ENCODE measurements at places on chromosomes 2 and 18.

- peak; percentile 66 for DNase-seq
Observed at GRCh38 chr2:96485751-96486651, 19.2 kb downstream of the NEURL3 start.

- no peak for DNase-seq
Observed at GRCh38 chr18:22683196-22683676, 249.9 kb upstream of the RBBP8 start.

- no peak for DNase-seq
Observed at GRCh38 chr2:112061840-112062239, 6.8 kb downstream of the TMEM87B start.

GRCh38 chr2:43885132-43885632 is 46.4 kb downstream of the ABCG8 start:
- DNase-seq: no peak

DNA sequence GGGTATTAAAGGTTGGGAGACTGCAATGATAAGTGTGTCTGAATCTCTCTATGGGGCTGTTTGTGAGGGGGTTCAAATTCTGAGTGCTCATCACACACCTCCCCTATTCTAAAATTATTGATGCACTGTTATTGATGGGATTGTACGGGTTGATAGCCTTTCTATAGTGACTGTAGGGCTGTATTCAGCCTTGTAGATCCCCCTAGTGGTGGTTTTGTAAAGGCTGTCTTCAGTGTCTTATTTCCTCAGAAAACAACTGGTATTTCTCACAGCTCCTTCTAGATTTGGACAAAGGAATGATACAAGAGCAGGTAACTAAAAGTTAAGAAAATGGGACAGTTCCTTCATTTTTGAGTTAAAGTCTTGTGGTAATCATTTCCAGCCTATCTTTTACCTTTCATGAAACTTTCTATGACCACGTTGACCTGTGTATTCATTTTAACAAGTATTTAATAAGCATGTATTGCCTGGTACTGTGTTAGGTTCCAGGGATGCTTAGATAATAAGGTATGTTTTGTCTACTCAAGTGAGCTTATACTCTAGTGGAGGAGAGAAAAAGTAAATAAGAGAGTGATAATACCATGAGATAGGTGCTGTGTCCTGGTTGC is 21.2 kb downstream of the SMAD4 start:
- DNase-seq: no peak

- no peak for DNase-seq
Observed at GRCh38 chr2:53583583-53583982, 184.0 kb upstream of the CHAC2 start.

DNA sequence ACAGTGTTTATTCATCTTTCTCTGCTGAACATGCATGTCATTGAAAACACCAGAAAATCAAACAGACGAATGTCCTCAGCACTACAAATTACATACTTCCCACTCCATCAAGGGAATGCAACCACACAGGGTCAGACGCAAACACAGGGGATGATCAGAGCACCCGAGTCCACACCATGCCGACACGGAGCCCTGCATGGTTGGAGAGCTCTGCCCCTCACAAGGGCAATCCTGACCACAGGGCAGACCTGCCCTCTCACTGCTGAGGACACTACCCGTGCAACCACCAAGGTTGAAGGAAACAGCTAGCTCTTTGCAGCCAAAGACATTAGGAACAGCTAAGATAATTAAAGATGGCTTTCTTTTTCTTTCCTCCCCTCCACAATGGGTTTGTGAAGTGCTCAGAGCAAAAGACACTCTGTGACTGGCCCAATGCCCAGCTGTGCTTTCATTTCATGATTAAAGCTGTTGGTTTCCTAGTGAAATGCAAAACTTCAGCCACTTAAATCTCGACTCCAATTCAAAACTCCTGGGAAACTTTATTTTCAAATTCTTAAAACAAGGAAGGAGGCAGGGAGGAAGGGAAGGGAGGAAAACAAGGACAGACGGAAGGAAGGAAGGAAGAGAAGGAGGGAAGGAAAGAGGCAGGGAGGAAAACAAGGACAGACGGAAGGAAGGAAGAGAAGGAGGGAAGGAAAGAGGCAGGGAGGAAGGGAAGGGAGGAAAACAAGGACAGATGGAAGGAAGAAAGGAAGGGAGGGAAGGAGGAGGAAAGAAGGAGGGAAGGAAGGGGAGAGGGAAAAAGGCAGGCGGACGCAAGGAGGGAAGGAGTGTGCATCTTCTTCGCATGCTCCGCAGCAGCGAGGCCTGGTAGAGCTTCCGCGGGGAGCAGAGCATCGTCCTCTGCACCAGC is 65.8 kb downstream of the NDUFA10 start:
- no peak for DNase-seq

GRCh38 chr2:84946204-84947009 is 24.6 kb upstream of the KCMF1 start:
- no peak for DNase-seq

DNA sequence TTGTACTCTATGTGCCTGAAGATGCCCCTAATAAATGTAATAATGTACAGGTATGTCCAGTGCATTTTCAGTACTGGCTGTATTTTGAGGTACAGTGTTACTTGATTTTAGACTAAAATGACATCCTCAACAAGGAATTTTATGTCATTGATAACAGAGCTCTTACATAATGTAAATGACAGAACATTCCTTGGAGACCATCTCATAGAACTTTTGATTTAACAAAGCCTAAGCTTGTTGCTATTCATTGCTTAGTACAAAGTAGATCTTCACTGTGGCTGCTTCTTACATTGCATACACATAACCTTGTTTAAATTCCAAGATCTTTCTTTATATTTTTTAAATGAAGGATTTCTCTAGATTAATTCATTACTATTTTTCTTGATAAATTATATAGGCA is 24.1 kb downstream of the DYNC1I2 start:
- DNase-seq: no peak

DNA sequence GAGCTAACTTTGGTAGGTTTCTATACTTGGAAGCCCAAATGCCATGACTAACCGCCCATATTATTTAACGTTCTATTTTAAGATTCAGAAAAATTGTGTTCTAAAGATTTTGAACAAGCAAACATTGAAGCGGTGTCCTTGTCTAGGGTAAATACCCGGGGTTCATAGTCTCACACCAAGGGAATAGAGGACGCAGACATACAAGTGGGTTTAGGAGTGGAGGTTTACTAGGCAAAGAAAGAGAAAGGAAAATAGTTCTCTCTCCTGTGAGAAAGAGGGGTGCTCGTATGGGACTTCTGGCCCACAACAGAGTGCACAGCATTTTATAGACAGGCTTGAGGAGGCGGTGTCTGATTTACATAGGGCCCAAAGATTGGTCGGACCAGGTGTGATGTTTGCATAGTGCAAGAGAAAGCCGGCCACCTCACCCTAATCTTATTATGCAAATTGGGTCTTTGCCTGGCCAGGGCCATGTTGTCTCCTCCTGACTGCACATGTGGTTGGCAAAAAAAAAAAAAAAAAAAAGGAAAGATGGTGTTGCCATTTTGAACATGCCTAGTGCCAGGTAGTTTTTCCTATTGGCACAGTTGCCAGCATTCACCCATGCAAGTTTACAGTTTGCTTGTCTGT is 1062.6 kb downstream of the LRP1B start:
- DNase-seq: no peak

- DNase-seq: no peak
Observed at GRCh38 chr2:229521576-229521975, 192.8 kb downstream of the DNER start.

DNA sequence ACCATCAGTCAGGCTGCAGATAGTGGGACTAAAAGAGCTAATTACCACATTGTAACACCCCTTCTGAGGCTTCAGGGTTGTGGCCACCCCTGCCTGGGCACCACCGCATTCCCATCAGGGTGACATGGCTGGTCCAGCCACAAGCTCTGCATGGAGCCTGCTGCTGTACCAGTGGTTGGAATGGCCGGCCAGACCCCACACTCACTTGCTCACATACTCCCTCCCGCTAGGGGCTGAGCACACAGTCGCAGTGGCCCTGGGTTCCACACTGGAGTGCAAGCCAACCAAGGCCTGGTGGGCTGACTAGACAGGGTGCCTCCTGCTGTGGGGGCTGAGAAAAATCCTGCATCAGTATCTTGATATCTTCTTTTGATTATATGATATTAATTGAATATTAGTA is 182.8 kb upstream of the STK17B start:
- no peak for DNase-seq

- no peak for DNase-seq
Observed at GRCh38 chr2:28101892-28102291, 211.4 kb downstream of the BABAM2 start.

DNA sequence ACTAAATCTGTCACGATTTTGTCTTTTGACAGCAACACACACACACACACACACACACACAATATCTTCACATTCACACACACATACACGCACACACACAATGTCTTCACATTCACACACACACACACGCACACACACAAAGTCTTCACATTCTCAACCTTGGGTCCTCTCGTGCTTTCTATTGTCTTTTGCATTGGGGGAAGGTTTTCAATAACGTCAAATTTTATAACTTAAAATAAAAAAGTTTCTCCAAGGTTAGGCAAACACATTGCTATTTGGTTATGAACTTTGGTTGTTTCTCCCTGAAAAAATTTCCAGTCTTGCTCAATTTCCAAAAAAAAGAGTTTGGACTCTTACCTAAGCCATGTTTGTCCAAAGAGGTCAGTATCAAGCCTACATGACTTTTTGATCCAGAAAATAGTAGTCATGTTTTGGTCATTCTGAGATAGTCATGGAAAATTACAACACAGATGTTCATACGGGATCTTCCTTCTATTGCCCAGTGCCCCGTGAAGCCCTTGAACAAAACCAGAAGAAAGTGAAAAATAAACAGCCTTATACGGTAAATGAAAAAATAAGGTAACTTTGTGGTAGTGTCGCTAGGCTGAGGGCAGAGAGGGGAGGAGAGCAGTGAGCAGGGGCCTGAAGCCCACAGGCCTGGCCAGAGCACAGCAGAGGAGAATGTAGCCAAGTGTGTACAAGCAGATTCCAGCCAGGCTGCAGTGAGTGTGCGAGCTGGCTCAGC is 542.8 kb upstream of the ID2 start:
- DNase-seq: no peak

- DNase-seq: no peak
Observed at GRCh38 chr2:239173301-239173700, 227.5 kb downstream of the HDAC4 start.

DNA sequence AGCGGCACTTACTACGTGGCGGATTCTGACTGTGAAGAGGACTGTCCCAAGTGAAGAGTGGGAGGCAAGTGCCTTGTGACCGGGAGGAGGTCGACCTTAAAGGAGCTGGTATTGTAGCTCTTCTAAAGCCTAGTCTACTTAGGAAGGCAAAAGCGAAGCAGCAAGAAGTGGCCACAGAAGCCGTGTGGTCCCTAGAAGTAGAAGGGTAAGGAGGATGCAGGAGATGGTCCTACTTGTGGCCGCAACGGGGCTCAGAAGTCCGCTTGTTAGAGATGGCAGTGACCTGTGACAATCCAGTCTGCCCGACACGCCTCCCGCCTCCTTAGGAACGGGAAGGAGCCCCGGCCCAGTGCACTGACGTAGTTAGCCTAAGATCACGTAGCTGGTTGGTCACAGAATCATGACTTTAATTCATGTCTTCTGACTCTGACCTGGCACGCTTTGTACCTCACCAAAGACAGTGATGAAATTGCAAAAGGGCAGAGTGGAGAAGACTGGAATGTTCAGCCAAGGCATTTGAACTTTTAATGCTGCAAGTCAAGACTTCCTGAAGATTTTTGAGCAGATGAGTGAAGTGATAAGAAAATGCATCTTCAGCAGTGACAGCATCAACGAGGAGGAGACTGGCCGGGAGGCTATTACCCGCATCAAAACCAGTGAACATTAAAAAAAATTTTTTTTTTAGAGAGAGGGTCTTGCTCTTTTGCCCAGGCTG is 749 bp upstream of the EIF2AK3 start:
- DNase-seq: peak; percentile 55

- DNase-seq: no peak
Observed at GRCh38 chr2:204645018-204645773, 99.9 kb downstream of the PARD3B start.

DNA sequence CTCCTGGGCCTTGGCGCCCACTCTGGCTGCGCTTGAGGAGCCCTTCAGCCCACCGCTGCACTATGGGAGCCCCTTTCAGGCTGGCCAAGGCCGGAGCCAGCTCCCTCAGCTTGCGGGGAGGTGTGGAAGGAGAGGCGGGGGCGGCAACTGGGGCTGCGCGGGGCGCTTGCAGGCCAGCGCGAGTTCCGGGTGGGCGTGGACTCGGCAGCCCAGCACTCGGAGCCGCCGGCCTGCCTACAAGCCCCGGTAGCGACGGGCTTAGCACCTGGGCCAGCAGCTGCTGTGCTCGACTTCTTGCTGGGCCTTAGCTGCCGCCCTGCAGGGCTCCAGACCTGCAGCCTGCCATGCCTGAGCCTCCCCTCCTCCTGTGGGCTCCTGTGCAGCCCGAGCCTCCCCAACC is 141.5 kb upstream of the SLC39A10 start:
- DNase-seq: no peak

DNA sequence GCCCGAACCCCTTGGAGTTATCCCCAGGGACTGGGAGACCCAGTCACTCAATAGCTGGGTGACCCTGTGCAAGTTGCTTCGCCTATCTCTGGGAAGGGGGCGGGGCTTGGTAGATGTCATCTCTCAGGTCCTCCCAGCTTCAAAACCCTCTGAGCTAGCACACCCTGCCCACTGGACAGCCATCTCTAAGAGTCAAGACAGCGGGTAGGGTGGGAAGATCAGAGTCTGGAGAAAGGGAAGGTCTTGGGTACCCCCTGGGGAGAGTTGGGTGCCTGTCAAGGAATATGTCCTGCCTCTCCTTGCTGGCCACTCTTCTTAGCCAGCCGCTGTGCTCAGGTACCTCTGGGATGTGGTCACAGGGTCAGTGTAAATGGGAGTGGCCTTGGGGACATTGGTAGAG is 8.0 kb downstream of the GLI2 start:
- DNase-seq: no peak

GRCh38 chr2:31429759-31430438 is 15.4 kb upstream of the XDH start:
- no peak for DNase-seq

GRCh38 chr18:45121146-45121545 is 440.5 kb downstream of the SETBP1 start:
- no peak for DNase-seq

DNA sequence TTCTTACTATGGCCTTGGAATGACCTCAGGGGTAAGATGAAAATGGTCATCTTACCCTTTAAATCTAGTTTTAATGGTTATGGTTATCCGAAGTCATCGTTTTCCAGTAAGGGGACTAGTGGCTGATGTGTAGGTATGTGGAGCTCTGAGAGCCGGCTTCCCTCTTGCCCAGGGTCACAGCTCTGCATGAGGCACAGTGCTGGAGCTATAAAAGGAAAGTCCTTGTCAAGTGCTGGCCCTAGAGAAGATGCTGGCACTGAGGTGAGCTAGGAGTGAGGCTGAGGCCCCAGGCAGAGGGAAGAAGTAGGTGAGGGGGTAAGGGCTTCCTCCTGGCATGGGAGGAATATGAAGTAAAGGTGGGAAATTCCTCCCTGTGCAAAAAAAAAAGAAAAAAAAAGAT is 35.0 kb downstream of the SMARCAL1 start:
- no peak for DNase-seq
